ENCODE measurements at places on chromosomes 11 and 22.

GRCh38 chr22:31230155-31230870 is 18.2 kb downstream of the LIMK2 start:
- DNase-seq, result peak; percentile 70

DNA sequence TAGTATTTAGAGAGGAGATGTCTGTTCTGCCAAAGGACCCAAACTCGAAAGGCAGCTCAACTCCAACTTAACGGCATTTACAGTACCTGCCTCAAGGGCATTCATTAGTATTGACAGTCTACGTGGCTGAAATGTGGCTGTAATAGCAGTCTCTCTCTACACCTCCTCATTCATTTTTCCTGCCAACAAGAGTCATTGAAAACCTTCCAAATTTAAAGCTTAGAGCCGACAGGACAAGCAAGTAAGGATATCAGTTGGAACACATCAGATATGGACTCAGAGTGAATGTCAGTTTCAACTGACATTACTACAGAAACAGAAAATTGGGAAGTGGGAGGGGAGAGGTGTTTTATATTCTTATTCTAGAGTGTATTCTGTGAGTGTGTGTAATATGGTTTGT is 253.1 kb downstream of the CADM1 start:
- DNase-seq, result no peak

GRCh38 chr11:91608677-91609076 is 615.9 kb upstream of the FAT3 start:
- DNase-seq, result no peak

- no peak for DNase-seq
Measured at GRCh38 chr11:96783311-96783710, 393.5 kb downstream of the JRKL start.

- DNase-seq, result no peak
Measured at GRCh38 chr11:119087747-119088241, 3.1 kb downstream of the HMBS start.

DNA sequence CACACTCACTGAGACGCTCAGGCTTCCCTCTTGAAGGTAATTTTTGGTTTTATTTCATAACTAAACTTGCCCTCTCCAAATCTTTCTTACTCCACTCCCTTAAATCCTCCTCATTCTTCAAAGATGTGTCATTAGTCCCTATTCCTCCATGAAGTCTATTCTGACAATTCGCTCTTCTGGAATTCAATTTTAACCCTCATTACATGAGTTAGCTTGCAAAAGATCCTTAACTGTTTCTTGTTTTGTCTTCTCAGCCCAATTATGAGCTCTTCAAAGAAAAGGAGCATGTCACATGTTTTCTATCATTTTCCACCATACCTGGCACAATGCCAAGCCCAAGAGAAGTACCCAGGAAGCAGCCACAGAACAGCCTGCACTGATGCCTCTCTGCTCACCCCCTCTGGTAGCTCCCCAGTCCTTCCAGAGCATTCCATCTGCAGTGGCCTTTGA is 13.0 kb downstream of the GALNT18 start:
- DNase-seq, result no peak

DNA sequence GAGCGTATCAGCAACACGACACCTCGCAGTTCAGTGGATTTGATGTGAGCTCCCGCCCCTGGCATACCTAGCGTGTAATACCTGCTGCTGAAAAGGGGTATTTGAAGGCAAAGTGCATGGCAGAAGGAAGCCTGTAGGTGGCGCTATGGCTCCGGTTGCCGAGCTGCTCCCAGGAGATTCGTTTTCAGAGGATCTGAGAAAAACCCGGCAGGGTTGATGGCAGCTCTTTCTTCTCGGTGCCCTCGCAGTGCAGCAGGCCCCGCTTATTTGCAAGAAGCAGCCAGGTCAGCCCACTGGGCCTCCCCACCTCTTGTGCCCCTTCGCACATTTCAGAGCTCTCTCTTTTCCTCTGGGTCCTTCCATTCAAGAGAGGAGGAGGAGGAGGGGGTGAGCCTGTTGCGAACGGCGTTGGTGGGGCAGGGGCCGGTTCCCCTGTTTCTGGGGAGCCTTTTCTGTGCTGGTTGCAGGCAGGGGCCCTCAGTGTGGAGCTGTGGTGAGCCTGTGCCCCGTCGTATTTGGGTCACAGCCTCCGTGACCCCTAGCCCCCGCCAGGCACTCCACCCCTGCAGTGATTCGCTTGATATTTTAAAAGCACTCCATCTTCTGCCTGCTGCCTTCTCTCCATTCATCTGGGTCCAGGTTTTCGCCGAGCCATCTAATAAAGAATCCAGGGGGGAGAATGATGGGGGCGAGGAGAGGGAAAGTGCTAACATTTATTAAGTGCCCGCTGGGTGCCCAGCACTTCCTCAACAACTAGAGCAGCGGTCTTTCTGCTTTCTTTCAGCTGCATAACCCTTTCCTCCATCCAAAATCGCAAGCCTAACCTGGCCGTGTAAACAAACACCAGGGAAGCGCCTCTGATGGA is 85.3 kb upstream of the SYT13 start:
- DNase-seq, result peak; percentile 52

GRCh38 chr11:17076517-17077239 is 789 bp downstream of the RPS13 start:
- DNase-seq, result no peak

- DNase-seq, result no peak
Measured at GRCh38 chr22:33821290-33821689, 99.0 kb downstream of the LARGE1 start.

DNA sequence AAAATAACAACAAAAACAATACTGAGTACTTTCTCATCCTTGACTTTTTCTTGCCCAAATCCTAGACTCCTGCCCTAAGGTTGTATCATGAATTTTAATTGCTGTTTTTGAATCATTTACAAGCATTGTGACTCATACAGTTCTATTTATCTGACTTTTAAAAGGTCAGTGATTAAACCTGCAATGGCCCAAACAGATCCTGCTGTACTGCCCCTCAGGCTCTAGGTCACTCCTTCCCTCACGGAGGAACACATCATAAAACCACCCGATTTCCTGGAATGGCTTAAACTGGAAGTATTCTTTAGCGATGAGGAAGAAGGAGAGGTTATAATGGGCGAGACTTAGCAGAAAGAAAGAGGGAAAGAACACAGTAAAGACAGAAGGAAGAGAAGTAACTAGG is 12.3 kb downstream of the ARFGAP3 start:
- no peak for DNase-seq

DNA sequence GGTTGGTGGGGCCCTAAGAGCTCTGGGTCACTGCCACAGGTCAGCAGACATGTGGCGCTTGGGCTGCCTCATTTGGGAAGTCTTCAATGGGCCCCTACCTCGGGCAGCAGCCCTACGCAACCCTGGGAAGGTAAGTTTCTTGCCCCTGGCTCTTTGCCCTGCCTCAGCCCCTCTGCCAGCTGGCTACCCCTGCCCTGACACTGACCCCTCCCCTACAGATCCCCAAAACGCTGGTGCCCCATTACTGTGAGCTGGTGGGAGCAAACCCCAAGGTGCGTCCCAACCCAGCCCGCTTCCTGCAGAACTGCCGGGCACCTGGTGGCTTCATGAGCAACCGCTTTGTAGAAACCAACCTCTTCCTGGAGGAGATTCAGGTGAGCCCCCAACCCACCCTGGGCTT is 1.9 kb downstream of the SCYL1 start:
- no peak for DNase-seq

DNA sequence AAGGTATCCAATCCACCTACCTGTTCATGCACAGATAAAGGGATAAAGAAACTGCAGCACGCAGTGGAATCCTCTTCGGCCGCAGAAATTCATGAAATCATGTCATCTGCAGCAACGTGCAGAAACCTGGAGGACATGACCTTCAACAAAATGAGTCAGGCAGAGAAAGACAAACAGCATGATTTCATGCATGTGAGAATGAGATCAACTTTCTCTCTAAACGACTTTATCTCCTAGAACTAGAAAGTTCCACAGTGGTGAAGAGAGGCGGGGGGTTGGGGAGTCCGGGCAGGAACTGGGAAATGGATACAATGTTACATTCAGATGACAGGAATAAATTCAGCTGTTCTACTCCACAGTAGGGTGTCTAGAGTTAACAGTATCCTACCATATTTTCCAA is 9.9 kb downstream of the RGL4 start:
- DNase-seq, result no peak

DNA sequence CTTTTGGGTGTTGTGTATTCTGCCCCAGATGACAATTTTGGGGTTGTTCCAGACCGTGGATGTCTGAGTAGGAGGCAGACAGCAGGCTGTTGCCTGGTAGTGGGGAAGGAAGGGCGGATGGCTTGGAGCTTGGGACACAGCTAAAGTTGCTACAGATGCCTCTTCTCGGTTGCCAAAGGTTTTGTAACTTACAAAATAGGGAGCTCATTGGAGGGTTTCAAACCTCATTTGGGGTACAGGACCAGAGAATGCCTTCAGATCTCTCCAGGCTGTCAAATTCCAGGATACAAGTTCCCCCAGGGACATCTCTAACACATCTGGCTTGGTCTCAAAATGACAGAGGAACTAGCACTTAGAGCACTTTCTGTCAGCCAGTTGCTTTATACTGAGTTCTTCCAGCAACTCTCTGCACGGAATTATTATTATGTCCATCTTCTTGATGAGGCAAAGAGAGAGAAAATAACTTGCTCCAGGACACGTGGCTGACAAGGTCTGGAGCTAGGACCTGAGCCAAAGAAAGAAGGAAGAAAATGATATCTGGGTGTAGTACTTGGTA is 56.0 kb downstream of the SLC1A2 start:
- no peak for DNase-seq

GRCh38 chr22:32555581-32555980 is 81.0 kb downstream of the FBXO7 start:
- no peak for DNase-seq

GRCh38 chr11:133202816-133203215 is 329.5 kb downstream of the OPCML start:
- DNase-seq, result no peak

DNA sequence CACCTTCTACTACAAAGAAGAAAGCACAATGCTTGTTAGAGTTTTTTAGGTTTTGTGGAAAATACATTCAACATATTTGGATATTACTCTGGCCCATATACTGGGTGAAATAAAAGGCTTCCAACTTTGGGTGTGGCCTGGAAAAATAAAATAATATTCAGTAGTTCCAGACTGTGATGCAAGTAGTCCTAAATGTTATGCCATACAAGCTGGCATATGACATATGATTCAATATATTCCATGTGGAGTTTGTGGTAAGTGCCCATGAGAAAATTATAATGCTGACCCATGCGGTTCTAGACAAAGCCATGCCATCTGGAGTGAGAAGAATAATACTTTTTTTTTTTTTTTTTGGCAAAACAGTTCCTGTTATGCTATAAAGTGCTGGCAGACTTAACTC is 683.3 kb downstream of the LUZP2 start:
- DNase-seq, result no peak

DNA sequence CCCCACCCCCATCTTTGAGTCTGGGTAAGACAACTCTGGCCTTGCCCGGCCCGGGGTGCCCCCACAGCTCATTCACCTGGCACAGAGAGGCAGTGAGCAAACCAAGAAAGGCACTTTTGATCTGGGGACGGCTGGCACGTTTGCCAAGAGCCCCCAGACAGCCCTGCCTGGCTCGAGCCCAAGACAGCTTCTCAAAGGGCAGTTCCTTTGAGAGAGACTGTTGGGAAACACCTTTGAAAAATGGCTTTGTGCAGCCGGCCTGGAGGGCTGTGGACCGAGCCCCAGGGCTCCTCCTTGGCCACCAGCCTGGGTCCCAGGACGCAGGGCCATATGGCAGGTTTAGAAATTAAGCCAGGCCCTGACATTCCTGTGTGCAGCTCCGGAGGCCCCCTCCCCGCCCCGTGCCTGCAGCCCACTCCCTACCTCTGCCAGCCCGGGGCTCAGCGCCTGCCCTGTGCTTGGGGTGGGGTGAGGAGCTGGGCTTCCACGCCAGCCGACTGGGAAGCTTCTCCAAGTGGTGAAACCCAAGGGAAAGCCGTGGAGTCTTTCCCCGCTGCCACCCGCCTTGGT is 50.2 kb upstream of the SMIM38 start:
- DNase-seq, result no peak

DNA sequence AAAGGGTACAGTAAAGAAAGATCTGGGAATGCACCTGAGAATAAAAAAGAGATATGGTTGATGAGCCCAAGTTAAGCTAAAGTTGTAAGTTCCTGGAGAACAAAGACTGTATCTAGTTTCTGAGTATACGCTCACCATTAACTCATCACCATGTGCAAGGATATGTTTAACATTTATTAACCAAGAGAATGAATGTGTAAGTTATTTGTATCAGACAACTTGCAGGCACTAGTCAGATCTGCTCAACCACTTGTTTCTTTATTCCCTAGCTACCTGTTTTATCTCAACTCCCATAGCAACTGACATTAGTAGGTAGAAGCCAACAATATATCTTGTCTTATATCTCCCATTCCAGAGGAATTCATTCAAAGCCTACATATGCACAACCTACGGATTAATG is 74.9 kb upstream of the KCNA4 start:
- no peak for DNase-seq

GRCh38 chr11:35029979-35030682 is 108.8 kb upstream of the CD44 start:
- peak; percentile 69 for DNase-seq

- no peak for DNase-seq
Measured at GRCh38 chr11:56932572-56933220, 56.0 kb upstream of the OR5AK2 start.

- DNase-seq, result peak; percentile 33
Measured at GRCh38 chr11:35304386-35304775, 115.0 kb downstream of the SLC1A2 start.

DNA sequence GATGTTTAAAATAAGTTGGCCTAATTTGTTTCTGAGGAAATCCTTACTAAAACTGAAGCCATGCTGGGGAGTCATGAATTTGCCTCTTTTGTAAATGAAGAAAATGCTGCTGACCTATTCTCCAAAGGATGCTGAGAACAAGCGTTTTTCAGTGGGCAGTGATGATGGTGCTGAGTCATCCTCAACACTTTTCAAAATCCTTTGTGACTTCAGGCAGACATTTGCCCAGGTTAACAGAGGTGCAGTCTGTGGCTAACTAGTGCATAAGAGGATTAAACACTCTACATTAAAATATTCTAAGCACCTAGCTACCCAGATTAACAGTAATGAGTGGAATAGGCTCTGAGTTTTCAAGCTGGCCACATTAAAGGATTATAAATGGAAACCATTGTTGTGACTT is 509.0 kb downstream of the DLG2 start:
- no peak for DNase-seq

DNA sequence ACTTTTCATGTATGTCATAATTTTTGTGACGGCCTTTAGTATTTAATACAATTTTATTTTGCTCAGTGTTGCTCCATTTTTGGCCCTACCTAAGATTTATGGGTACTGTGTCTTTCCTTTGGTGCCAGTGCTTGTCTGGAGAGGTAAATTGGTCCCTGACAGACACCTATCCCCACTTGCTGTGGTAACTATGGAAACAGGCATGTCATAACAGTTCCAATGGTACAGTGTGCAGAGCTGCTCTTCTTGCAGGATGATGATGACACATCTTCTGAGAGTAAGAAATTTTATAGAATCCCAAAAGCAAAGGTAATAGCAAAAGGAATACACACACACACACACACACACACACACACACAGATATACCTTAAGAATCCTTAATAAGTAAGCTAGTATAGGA is 118.5 kb downstream of the ELP4 start:
- no peak for DNase-seq
